Pulmonary artery endothelial cell (primary cell): ENCODE measurements at places on chromosomes 13 and 19. TPM values are rescaled to one million over a fixed set of nuclear protein-coding genes. Genes with fewer than 3 reads are reported as not detected.

DNA sequence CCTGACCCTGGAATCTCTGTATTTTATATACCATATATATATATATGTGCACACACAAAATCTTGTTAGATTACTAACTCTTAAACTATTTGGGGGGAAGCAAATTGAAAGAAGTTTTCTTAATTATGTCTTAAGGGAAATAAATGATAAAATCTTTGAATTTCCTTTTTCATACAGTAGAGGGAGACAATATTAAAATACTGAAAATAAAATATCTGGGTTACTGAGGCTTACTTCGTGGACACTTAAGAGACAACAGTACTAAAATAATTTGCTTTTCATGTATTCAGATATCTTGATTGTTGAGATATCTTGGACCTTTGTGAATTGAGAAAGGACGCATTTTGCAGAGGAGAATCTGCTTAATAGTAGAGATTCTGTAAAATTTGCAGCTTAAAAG is 17.0 kb downstream of the SUGT1 start:
- DNase-seq, result no peak

DNA sequence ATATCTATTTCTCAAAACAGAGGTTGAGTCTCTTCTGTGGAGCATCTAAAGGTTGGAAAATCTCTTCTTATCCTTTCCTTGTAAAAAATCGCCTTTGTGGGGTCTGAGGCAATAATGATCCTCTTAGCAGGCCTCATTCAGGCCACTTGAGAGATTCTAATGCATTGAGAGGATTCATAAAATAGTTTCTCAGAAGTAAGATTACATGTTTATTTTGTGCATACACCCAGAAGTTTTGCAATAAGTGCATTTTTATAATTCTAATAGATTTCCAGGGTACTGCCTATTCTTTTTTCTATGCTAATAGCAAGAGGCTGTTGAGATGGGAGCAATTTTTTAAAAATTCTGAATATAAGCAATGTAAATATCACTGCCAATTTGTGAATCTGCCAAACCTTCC is 342.2 kb upstream of the KLF12 start:
- DNase-seq, result no peak

Gene VRK3
- total RNA-seq, result 16.4 and 22.4 TPM in 2 replicates

Gene P2RY11
- total RNA-seq, result 2.2 and 4.0 TPM in 2 replicates

Gene NLRP4
- total RNA-seq, result not detected in 2 replicates

Gene GRIN3B
- 0.39 and 0.59 TPM in 2 replicates for total RNA-seq

Gene IL4I1
- 3.3 and 4.7 TPM in 2 replicates for total RNA-seq

Gene TM9SF2
- total RNA-seq, result 104 and 138 TPM in 2 replicates

DNA sequence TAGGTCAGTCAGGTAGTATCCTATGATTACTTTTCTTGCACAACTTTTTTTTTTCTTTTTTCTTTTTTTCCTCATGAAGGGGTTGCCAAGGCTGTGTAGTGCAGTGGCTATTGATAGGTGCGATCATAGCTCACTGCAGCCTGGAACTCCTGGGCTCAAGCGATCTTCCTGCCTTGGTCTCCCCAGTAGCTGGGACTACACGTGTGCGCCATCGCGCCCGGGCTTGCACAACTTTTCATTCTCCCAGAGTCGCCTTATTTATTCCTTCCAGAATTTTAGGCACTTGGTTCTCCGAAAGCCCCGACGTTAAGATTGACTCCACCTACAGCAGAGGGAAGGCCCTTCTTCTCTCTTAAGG is 867 bp upstream of the ZNF613 start:
- DNase-seq, result no peak

Gene CCDC8
- 0.07 and 0.25 TPM in 2 replicates for total RNA-seq

Gene TTC9B
- total RNA-seq, result not detected in 2 replicates

Gene ZNF570
- 5.9 and 9.6 TPM in 2 replicates for total RNA-seq

- no peak for DNase-seq
These were observed 4.9 kb upstream of the TEX26 start for GRCh38 chr13:30927595-30927994.

- peak; percentile 87 for DNase-seq
These were observed 17.9 kb upstream of the POMP start for GRCh38 chr13:28640861-28641599.

Gene RGS9BP
- total RNA-seq, result 0.26 and 0.42 TPM in 2 replicates

GRCh38 chr13:45368005-45368404 is 27.0 kb upstream of the TPT1 start:
- no peak for DNase-seq

Gene NLRP5
- total RNA-seq, result not detected in 2 replicates

Gene YJEFN3
- 0.13 and 0.28 TPM in 2 replicates for total RNA-seq

DNA sequence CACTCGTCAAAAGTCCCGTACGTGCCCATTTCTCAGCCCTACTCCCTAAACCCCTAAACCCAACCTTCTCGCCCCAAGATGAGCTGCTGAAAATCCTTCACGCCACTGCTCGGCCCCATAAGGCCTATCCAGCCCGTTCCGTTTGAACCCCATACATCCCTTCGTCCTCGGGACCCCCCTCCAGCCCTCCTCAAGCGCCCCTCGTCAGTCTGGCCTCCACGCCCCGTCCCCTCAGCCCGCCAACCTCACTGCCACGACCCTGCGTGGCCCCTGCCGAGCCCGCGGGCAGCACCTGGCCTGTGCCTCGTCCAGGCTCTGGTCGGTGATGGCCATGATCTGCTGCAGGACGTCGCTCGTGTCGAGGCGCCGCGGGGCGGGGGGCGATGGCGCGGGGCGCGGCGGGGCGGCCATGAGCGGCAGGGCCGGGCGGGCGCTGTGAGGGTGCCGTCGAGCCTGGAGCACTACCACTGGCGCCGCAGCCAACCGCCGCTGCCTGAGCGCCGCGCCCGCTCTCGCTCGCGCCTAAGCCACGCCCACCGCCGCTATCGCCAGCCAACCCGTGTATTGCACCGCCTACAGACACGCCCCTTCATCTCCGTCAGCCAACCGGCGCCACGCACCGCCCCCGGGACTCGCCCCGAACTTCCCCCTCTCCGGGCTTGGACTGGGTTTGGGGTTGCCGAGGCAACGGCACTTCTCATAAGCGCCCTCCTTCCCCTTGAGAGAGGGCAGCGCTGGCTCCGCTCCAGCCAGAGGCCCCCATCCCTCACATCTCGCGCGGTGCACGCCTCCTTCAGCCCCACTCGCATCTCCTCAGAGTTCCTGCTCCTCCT is at the start of gene PBX4:
Gene PBX4, minus strand, starts transcription at position 469 of the 833 bp plus-strand sequence. Its CDS starts 58 bp downstream, at position 411.
- no peak for DNase-seq

Gene GNA15
- 0.04 and 0.07 TPM in 2 replicates for total RNA-seq

Gene CABP5
- total RNA-seq, result not detected in 2 replicates

DNA sequence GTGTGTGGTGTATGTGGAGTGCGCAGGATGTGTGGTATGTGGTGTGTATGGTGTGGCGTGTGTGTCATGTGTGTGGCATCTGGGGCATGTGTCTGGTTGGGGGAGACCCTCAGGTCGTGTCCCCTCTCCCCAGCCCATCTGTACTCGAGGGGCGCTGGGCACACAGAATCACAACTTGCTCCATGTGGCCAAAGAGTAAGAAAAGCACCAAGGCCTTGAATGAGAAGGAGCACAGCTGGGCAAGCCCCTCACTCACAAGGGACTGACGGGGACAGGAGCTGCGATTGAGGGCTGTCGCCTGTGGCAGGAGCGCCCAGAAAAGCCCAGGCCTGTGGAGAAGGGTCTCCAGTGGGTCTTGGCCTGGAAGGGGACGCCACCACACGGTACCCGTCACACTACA is 62.8 kb downstream of the PEPD start:
- no peak for DNase-seq

Gene ADPRHL1
- 0.20 and 0.32 TPM in 2 replicates for total RNA-seq
